Stimulated activated CD8-positive, alpha-beta memory T cell treated with anti-CD3 and anti-CD28 coated beads, Interleukin-7, amount 100 ng/mL, for 1 hour (primary cell): ENCODE measurements at places on chromosomes 13 and 19.

GRCh38 chr13:94201022-94201421, 278.5 kb downstream of the DCT start:
- no peak for DNase-seq

GRCh38 chr13:77417897-77418296, 91.0 kb upstream of the MYCBP2 start:
- DNase-seq, result no peak

DNA sequence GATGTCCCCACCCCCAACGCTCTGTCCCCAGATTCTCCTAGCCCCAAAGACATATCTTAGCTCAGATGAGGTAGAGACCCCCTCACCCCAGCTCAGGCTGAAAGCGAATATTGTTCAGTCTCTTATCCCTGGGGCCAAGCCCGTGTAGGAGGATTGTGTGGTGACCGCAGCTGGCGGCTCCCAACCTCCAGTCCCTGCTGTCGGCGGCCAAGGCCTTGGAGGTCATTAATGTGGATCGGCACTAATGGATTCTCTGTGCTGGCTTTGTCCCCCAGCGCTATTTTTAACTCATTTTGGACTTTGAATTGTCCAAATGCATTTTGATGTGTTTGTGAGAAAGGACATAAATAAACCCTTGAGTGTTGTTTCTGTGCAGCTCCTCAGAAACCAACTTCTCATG, 124.2 kb downstream of the UQCRFS1 start:
- DNase-seq, result no peak

DNA sequence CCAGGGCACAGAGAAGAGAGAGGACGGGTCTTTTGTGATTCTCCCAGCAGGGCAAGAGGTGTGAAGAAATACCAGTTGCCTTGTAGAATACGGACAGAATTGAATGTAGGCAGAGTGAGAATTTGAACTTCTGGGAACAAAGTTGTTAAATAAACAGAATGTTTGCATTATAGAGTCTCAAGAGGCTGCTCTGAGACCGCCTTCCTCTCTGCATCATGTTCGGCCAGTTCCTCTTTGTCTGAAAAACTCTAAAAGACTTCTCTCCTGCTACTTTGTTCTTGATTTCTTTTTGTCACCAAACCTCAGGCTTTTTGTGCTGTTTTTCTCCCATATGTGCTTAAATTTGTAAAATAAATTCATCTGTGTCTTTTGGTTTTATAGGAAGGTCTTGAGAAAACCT, 256.4 kb downstream of the DLEU7 start:
- DNase-seq, result no peak

- no peak for DNase-seq
These were observed 10.8 kb downstream of the NDFIP2 start for GRCh38 chr13:79491715-79492114.

GRCh38 chr13:45393941-45394570, 24.1 kb downstream of the SLC25A30 start:
- DNase-seq, result no peak

DNA sequence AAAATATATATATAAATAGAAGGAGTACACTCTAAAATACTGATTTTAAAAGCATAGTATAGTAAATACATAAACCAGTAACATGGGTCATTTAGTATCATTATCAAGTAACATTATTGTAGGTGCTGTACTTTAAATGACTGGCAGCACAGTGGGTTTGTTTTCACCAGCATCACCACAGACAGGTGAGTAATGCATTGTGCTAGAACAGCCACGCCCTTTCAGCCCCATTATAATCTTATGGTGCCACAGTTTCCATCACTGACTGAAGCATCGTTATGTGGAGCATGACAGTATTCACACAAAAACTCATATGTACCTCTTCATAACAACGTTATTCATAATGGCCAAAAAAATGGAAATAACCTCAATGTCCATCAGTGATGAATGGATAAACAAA, 88.3 kb downstream of the DHRS12 start:
- no peak for DNase-seq

DNA sequence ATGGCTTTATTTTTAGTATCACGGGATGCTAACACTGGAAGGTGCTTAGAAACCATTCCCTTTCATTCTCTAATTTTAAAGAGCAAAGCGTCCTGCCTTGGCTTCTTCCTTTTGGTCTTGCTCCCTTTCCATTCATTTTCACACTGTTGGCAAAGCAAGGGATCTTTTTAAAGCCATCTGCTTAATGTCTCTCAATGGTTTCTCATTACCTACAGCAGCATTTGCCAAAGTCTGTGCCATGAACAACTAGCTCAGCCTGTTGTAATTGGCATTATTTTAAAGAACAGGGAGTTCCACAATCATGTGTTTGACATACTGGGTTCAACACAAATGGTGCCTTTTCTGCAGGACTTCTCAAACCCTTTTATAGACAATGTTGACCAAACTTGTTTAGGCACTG, 444.3 kb downstream of the GPC6 start:
- DNase-seq, result no peak
